ENCODE measurements at places on chromosomes 11 and 22.

GRCh38 chr11:12402691-12403120, 25.3 kb downstream of the PARVA start:
- no peak for DNase-seq

DNA sequence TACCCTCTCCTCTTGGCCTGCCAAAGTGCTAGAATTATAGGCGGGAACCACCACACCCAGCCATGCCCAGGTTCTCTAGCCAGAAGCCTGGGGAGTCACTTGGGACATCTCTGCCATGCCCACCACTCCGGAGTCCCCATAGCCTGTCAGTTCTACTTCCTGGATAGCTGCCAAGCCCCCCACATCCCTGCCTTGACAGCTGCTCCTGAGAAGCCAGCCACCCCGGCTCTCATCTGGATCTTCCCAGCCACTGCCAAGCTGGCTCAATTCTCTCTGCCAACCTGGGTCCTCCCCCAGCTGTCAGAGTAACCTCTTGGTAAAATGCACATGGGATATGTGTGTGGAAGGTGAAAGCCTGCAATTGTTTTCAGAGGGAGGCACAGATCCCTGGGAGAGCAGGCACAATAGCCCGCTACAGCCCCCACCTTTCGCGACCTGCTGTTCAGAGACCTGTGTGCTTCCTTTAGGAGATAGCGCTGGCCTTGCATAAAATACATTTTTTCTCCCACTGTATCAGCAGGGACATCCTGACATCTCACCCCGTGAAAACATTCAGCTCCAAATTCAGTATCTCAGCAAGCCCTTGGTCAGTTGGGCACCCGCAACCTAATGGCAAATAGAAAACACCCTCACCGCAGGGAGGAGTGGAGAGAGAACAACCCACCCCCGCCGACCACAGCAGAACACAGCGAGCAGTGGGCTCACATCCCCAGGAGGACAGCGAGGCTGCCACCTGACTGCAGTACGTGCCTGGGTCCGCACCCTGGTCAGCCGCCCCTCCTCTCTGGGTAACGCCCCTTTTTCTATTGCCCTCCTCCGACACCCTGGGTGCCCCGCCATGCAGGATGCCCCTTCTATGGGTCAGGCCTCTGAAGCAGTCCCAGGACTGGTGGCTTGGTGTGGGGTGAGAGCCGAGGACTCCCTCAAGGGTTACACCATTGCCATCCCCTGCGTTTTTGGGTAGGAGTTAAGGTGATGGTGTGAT, 1342.2 kb downstream of the BRD1 start:
- no peak for DNase-seq

GRCh38 chr11:73320763-73321603, 12.9 kb downstream of the ARHGEF17 start:
- DNase-seq = no peak

DNA sequence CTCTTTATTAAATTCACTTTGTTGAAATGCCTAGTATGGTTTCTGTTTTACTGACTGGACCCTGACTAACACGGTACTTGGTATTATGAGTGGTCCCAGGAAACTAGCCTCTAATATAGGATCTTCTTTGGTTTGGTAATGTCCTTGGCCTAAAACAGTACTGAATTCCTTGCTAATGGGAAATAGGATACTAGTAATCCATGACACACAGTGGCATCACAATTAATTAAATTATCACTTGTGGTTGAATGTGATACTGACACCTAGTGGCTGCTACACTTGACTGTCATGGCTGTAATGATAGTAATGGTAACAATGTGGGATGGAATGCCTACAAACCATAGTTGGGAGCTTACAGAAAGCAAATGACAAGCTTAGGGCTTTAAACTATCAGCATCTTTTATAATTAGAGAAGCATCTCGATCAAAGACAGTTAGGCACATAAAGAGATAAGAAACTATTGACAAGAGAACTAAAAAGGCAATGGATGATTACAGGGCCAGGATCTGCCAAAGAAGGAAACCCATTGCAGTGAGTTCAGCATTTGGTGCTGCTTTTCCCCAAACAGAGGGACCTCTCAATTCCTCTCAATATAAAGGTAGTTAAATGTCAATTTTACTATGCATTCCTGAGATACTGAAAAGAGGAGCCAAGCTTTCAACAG, 8.6 kb downstream of the DNHD1 start:
- no peak for DNase-seq

DNA sequence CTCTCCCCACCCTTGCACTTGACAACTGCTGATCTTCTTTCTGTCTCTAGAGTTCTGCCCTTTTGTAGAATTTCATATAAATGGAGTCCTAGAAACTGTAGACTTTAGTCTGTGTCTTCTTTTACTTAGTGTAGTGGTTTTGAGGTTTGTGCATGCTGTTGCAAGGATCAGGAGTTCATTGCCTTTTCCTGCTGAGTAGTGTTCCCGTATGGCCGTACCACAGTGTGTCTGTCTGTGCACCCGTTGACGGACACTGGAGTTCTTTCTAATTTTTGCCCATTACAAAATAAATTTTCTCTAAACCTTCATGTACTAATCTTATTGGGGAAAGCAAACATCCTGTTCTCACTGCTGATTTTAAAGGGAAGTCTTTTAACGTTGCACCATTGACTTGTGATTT, 138.1 kb downstream of the TBC1D22A start:
- DNase-seq = no peak

- no peak for DNase-seq
These were observed 76.8 kb upstream of the SUSD2 start for GRCh38 chr22:24104307-24105012.

DNA sequence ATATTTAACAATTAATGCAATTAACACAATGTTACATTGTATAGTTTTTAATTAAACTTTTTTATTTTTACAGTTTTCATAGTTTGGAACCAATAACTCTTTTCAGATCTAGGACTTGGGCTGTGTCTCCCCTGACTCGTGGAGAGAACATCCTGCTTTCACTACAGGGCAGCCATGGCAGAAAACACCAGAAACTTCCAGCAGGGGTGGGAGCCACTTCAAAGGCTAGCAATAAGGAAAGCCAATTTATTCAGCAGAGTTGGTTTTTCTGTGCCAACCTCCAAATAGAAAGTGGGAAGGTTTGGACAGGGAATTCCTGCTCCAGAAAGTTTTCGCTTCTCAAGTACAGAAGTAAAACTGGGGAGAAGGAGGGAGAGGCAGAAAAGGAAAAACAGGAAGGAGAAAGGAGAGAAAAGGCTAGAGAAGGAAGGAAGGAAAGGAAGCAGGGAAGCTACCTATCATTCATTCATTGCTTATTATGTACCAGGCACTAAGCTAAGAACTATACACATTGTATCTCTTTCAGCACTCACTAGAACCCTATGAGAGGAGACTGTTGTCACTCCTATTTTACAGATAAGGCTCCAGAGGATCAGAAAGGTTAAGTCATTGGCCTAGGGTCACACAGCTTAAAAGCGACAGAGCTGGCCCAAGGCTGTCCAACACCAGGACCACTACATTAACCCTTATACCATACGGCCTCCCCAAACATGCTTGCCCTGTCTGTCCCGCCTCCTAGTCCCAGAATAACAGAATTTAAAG, 54.8 kb upstream of the CREB3L1 start:
- DNase-seq = no peak

DNA sequence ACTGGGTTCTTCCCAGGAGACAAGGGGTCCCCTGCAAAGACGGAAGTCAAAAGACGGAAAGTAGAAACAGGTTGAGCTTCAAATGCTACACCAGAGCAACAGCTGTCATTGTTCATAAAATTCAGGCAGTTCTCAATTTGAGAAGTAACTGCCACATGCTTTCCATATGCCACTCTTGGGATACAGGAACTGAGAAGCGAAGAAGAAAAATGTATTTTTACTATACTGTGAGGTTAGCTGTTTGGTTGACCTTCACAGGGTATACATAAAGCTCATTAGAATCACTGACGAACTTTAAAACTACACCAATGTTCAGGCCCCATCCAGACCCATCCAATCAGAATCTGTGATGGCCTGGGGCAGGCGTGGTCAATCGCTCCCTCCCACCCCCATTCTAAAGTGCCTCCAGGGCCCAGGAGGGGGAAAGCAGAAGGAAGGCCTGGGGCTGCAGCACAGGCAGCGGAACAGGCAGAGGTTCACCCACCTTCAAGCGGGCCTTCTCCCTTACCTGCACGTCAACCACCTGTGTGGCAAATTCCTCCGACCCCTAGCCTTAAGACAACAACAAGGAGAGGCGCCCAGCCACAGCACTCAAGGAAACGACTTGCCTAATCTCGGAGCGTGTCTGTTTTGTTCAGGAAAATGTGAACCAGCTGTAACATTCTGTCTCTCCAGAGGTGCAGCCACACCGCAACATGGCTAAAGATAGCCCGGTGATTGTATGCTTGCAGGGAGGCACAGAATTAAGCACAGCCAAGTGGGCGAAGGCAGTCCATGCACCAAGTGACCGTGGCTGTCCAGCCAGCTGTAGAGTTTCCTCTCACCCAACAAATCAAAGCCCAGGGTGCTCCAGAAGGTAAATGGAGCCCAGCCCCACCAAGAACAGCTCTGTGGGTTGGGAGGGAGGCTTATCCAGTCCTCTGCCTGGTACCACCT, 82.6 kb downstream of the MICAL3 start:
- no peak for DNase-seq

All from stimulated activated CD4-positive, alpha-beta T cell treated with anti-CD3 and anti-CD28 coated beads, Interleukin-2, amount 100 ng/mL, for 24 hours (primary cell).